ENCODE measurements at places on chromosomes 16 and 17.

DNA sequence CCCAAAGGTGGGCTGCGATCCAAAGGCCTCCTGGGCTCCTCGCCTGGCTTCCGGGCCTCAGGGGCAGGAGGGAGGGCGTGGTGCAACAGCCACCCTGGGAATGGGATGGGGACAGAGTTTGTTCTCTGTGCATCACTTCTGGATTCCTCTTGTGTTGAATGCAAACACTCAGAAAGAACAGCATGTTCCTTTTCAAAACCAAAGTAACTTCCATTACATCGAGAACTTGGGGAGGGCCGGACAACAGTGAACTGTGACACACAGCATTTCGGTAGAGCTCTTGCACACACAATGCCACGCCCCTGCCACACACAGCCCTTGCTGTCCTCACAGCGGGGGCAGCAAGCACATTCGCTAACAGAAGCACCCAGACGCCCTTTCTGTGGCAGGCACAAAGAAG, 36.1 kb upstream of the FASN start:
- DNase-seq: no peak

GRCh38 chr17:80382956-80383355, 32.0 kb upstream of the ENDOV start:
- DNase-seq: no peak

- no peak for DNase-seq
These were observed 33.5 kb upstream of the BCO1 start for GRCh38 chr16:81204798-81205680.

DNA sequence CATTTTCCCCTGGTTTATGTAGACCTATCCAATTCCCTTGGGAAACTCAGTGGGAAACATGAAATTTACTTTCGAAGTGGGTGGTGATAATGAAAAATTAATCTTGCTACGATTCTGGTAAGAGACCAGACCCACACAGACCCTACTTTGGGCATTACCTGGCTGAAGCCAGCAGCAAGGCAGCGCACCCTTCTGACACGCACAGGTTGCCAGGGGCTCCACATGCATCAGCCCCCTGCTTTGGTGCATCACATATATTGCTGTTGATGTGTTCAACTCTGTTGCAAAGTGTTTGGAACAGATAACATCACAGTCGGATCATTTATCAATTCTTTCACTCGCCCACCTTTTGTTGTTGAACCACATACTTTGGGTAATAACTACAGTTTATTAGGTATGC, 26.6 kb downstream of the SMARCE1 start:
- no peak for DNase-seq
